ENCODE measurements at places on chromosomes 6 and 20. TPM values are rescaled to one million over a fixed set of nuclear protein-coding genes. Genes with fewer than 3 reads are reported as not detected.

The MAPK13 gene
- total RNA-seq, result 8.1 TPM

The FOXQ1 gene
- total RNA-seq, result 0.14 TPM

The BCAS1 gene
- total RNA-seq, result 0.09 TPM

The ATRN gene
- total RNA-seq, result 43.4 TPM

The CDSN gene
- under 0.01 TPM for total RNA-seq

The ETV7 gene
- 0.85 TPM for total RNA-seq

The SPATA25 gene
- 1.9 TPM for total RNA-seq

The ZNF165 gene
- total RNA-seq, result 0.57 TPM

The GTSF1L gene
- not detected for total RNA-seq

The TGM3 gene
- not detected for total RNA-seq

The MLN gene
- not detected for total RNA-seq

The C4A gene
- 11.3 TPM for total RNA-seq

The CEP250 gene
- 11.9 TPM for total RNA-seq

The SAMD10 gene
- total RNA-seq, result 0.28 TPM

The COL9A1 gene
- total RNA-seq, result not detected

The AKAP12 gene
- 67.4 TPM for total RNA-seq

The COL12A1 gene
- 686 TPM for total RNA-seq

The HLA-DPB1 gene
- 2.3 TPM for total RNA-seq

The KCNQ5 gene
- 1.7 TPM for total RNA-seq

The HSF2 gene
- 20.5 TPM for total RNA-seq

The NOTCH4 gene
- 0.85 TPM for total RNA-seq

The AGER gene
- total RNA-seq, result 0.14 TPM

The PBOV1 gene
- not detected for total RNA-seq

The PABPC1L gene
- 5.5 TPM for total RNA-seq

The IFT52 gene
- 48.6 TPM for total RNA-seq

The FERMT1 gene
- 2.8 TPM for total RNA-seq

The GINS1 gene
- 1.4 TPM for total RNA-seq

The OOEP gene
- not detected for total RNA-seq

The SIM1 gene
- not detected for total RNA-seq

The WFDC5 gene
- not detected for total RNA-seq
